ENCODE measurements at places on chromosomes 11 and 22.

GRCh38 chr22:37179622-37180420, 8.2 kb downstream of the C1QTNF6 start:
- no peak for DNase-seq
- no peak overlapping the region for H3K4me3 ChIP-seq
- H3K4me1 ChIP-seq, result no peaks in the 10 kb centered on the region
- H3K27ac ChIP-seq, result no peak overlapping the region
- no peaks in the 10 kb centered on the region for H3K36me3 ChIP-seq

DNA sequence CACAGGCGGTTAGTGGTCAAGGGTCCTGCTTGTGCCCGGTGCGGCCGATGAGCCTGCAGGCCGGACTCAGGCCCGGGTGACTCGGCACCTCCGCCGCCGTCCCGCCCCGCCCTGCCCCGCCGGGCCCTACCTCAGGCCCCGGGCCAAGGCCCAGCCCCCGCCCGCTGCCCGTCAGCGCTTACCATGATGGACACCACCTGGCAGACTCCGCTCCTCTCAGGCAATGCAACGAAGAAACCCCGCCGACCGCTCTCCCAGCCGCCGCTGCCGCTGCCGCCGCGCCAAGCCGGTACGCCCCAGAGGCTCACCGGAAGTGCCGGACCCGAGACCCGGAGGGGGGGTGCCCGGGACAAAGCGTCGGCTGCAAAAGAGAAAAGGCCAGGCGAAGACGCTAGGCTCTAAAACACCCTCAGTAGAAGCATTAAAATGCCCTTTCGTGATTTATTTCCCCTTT, at the start of gene UFD1:
Gene UFD1, minus strand, starts transcription at position 293 of the 454 bp plus-strand sequence. Its CDS starts 108 bp downstream, at position 185.
- peaks cover 55% of the 10 kb centered on the region for H3K36me3 ChIP-seq
- H3K27ac ChIP-seq, result peak within 1 kb of the TSS; percentile 100
- peaks cover 47% of the 10 kb centered on the region for H3K4me1 ChIP-seq
- peak within 1 kb of the TSS; percentile 52 for H3K4me3 ChIP-seq

GRCh38 chr11:70028147-70028855, 49.8 kb upstream of the ANO1 start:
- no peaks in the 10 kb centered on the region for H3K4me1 ChIP-seq
- no peaks in the 10 kb centered on the region for H3K27me3 ChIP-seq
- H3K27ac ChIP-seq, result no peak overlapping the region
- DNase-seq, result no peak
- no peak overlapping the region for H3K4me3 ChIP-seq

DNA sequence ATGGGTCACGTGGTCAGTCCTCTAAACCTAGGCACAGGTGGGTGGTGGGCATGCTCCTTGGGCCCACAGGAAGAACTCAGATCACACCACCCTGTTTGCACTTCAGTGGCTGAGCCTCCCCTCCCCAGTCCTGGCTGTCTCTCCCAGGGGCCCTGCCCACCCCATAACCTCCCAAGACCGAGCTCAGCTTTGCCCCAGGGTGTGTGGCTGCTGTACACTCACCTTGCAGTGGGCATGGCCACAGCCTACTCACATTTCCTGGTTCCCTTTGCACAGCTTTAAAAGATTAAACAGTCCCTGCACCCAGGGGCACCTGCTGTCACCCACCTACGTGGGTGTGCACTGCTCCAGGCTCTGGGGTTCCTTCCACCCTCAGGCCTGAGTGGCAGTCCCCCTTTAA, 13.8 kb downstream of the TRIOBP start:
- H3K4me1 ChIP-seq, result no peaks in the 10 kb centered on the region
- no peak overlapping the region for H3K27ac ChIP-seq
- no peaks in the 10 kb centered on the region for H3K36me3 ChIP-seq
- no peaks in the 10 kb centered on the region for H3K27me3 ChIP-seq
- no peak for DNase-seq

- H3K4me1 ChIP-seq, result no peaks in the 10 kb centered on the region
- no peak for DNase-seq
Measured at GRCh38 chr11:61704838-61705237, 24.6 kb downstream of the DAGLA start.
